ENCODE measurements at places on chromosomes 5 and 9. TPM values are rescaled to one million over a fixed set of nuclear protein-coding genes. Genes with fewer than 3 reads are reported as not detected.

DNA sequence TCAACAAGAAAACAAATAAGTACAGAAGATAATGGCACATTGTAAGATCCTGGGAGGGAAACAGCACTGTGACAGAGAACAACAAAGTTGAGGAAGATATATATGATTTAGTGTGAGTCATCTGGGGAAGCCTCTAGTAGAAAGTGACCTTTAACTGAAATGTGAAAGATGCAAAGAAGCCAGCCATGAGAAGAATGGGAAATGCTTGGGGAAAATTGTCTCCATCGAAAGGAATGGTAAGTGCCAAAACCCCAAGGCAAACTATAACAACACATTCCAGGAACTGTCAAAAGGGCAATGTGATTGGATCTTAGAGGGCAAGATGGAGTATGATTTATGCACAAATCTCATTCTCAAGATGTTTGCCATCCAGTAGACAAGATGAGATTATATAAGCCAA lies 537.8 kb upstream of the BRINP1 start:
- no peak for DNase-seq

DNA sequence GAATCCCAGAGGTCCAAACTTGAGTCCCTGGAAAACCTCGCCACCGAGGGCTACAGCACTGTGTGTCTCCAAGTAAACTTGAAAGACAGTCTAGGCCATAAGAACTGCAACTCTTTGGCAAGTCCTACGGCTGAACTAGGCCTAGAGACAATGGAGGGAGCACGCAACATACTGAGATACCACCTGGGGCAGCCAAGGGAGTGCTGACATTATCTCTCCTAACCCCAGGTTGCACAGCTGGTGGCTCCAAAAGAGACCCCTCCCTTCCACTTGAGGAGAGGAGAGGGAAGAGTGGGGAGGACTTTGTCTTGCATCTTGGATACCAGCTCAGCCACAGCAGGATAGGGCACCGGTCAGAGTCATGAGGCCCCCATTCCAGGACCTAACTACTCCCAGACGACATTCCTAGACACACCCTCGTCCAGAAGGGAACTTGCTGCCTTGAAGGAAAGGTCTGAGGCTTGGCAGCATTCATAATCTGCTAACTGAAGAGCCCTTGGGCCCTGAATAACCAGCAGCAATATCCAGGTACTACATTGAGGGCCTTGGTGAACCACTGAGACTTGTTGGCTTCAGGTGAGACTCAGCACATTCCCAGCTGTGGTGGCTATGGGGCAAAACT lies 42.7 kb downstream of the AP3B1 start:
- no peak for DNase-seq

DNA sequence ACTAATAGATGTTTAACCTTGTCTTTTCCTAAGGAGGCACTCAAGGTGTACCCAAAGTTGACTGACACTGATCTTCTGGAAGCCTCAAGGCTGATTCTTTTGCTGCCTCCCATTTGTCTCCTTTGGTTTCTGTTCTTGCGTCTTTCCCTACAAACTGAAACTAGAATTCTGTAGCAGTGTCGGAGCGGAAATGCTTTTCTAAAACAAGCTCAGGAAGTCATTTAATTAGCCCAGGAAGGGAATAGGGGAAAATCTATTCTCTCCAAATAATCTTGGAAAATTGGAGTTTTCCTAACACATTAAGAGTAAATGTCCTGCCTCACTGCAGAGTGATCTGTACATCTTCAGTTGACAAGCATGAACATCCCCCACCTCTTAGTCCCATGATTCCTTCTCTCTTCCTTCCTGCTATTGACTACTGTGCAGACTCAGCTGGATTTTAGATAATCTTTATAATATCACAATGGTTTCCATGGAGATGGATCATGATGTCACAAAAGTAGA lies 182.7 kb downstream of the NR3C1 start:
- DNase-seq = no peak

DNA sequence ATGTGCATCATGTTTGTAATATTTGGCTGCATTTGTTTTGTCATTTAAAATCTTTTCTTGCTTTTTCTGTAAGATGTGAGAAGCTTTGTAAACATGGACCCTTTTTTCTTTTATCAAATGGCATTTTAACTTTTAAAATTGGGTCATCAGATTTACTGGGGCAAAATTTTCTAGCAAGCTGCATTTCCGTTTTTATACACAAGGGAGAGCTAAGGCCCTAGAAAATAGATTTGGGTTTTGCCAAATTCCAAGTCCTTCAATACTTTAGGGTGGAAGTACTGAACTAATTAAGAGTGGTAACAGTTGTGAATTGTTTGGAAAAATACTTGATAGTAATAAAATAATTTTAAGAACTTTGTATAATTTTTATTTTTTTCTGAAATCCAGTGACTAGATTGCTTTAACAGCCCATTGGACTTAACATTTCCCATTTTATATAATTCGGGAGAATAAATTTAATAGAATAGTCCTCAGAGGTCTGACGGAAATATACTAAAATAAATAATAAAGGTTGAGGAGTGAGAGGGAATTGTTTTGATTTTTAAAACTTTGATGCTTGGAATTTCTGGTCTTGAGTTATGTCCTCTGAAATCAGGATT lies 117.4 kb downstream of the SMARCA2 start:
- DNase-seq = peak; percentile 77

DNA sequence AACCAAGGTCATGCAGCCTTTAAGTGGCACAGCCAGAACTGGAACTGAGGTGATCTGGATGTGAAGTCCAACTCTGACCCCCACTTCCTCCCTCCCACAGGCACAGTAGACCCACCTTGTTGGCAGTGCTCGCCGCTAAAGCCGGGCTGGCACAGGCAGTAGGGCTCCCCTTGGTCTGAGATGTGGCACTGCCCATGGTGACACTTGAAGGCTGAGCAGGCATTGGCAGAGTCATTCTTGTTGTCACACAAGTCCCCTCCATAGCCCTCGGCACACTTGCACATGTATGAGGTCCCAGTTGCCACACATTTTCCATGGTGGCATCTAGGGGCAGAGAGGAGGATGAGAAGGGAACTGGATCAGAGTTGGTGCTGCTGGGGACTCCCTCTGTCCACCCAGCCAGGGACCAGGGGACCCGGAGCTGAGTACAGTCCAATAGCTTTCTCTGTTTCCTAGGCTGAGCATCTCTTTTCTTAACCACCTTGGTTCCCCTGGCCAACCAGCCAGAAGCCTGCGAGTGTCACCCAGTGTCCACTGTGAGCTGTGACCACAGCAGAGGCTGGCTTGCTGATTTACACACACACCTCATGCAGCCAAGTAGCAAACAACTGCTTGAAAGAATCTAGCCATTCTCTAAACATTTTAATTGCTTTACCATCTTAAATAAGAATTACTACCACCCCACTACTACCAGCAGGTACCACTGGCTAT lies 90.7 kb upstream of the PANK3 start:
- DNase-seq = no peak

Gene CAMK4
- 2.9 TPM for total RNA-seq

Gene PCDHB9
- total RNA-seq = 0.41 TPM

Gene SERF1A
- 5.2 TPM for total RNA-seq

GRCh38 chr5:168260353-168261226 lies 30.9 kb upstream of the WWC1 start:
- DNase-seq = no peak

DNA sequence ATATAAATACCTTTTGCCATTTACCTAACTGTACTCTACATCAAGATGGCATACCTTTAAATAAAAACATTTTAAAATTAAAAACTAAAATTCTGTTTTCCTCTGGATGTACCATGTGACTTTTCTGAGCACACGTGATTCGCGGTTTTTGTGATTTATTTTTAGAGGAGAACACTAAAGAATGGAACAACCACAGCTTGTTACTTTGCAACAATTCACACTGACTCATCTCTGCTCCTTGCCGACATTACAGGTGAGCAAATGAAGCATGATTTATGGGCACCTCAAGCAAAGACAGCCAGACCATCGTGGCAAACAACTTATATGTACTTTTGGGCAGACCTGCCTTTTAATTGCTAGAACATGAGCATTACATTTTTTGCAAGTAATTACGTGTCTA lies 61.3 kb downstream of the GDA start:
- no peak for DNase-seq

Gene SPATA9
- not detected for total RNA-seq

All from fibroblast of the aortic adventitia (primary cell).